NCI-H1436 treated with DMSO at 0.1 percent for 48 hours (cell line): ENCODE measurements at places on chromosomes 2 and 18.

DNA sequence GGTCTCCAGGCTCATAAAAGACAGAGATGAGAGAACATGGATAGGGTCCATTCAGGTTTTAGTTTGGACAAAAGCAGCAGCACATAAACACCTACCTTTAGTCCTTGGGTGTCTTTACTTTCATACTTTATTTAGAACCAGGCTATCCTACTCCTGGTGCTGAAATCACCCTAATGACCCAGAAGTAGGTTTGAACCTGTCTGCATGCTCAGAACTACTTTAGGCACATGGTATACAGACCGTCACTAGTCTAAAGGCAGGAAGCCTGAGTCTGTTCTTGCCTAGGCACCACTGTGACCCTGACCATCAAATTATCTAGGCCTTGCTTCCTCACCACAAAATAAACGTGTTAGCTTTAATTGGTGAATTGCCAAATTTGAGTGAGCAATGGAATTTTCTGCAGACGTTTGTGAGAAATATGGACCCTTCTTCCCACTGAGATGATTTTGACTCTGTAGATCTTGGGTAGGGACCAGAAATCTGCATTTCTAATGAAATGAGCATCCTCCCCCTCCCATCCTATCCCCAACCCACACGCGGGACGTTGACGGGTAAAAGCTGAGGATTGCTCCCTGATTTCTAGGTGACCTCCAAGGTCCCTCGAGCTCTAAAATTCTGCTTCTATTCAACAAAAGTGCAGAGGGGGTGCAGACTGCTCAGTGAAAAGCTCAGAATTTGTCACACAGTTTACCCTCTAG is 75.1 kb downstream of the PLEKHM3 start:
- DNase-seq, result no peak

DNA sequence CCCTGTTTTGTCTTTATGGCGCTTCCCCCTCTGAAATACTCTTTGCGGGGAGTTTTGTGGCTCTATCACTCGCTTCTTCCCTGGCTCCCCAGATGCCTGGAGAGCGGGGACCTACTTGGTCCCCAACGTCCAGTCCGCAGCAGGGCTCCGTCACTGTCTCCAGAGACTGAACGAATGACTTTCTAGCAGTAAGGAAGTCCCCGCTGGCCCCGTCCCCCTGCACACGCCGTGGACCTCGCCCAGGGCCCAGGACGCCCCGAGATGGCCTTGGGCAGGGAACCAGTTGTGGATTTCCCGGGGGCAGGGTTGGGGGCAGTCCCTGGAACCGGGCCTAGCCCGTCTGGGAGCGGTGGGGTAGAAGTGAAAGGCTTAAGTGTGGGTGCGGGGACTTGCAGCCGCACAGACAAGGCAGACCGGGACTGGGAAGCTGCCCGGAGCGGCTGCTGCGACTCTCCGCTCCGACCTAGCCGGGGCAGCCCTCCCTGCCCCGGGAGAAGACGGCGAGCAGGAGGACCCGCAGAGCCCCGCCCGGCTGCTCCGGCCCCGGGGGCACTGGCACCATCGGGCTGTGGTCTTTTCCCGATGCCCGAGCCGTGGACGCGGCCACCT is 821 bp upstream of the EPHA4 start:
- no peak for DNase-seq

- no peak for DNase-seq
Observed at GRCh38 chr2:126932529-126932928, 33.8 kb downstream of the TEX51 start.

DNA sequence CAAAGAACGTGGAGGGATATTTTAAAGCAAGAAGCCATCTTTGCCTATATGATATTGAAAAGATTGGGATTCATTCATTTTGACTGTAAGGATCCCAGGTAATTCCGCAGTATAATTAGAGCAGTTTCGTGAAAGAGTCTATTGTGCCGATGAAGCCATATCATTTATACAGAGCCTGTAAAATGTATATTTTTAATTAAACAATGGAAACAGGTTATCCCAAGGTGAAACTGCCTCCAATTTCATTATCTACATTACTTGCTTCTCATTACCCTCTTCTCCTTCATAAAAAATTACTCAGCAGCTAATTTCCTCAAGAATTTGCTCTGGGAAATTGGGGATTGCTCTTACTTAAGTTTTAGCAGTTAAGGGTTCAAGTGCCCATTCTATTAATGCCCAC is 444.1 kb downstream of the SOCS6 start:
- no peak for DNase-seq

DNA sequence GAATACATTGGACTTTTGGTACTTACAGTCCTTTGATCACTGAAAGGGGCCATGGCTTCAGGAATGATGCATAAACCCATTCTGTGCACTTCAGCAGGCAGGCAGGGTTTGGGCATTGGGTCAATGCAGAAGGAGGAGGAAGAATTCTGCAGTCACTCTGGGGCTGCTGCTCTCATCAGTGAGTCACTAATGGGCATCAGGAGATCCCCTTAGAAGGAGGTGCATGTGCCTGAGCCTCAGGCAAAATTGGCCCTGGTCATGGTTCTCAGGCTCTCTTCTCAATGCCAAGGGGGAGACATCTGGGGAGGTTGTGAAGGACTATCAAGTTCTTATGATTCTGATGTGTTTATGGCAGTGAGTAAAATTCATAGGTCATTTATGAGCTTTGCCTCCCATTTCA is 52.0 kb upstream of the TNP1 start:
- DNase-seq, result no peak

GRCh38 chr18:57819671-57820460 is 16.8 kb upstream of the ATP8B1 start:
- DNase-seq, result peak; percentile 60

- DNase-seq, result no peak
Observed at GRCh38 chr18:12766986-12767433, 64.2 kb downstream of the PSMG2 start.

- no peak for DNase-seq
Observed at GRCh38 chr2:122236152-122236874, 480.9 kb downstream of the TSN start.

DNA sequence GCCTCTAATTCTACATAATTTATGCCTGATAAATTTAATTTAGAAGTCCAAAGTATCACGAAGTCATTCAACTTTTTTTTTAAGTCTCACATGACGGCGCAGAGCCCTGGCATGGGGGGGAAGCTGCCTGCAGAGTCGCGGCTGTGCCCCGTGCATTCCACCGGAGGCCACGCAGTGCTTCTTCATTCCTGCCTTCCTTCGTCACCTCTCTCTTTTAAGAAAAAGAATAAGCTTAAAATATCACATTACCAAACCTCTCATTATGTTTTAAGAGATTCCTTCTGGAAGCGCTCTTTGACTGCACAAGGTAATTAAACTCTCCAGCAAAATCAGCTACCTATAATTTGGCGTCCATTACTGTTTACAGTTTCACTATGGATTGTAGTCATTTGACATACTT is 20.3 kb upstream of the KIDINS220 start:
- no peak for DNase-seq

GRCh38 chr2:88582030-88582429 is 45.2 kb downstream of the EIF2AK3 start:
- no peak for DNase-seq

- DNase-seq, result no peak
Observed at GRCh38 chr2:174020026-174020425, 54.9 kb upstream of the SP3 start.

DNA sequence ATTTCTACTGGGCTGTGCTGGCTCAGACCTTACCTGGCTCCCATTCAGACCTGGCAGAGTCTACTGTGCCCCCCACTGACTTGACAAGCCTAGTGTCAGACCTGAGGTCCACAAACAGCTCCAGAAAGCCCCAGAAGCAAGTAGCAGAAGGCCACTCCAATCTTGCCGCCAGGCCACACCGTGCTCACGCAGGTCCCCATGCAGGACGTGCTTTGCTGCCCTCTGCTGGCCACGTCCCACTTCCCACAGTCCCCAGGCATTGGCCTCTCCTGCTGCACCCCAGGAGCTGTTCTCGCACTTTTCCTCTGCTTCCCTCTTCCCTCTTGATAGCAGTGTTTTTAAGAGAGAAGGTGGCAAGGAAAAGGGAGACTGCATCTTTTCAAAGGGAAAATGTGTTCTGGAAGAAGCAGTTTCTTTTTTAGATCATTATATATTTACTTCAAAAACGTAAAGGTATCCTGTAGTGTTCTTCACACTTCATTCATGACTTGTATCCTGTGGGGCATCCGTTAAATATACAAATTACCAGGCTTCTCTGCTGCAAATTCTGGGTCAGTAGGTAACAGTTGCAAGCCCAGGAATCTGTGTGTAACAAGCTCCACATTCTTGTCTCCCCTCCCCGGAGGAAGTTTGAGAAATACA is 81.4 kb upstream of the PAPOLG start:
- no peak for DNase-seq

GRCh38 chr18:23583071-23583865 is 3.0 kb downstream of the NPC1 start:
- no peak for DNase-seq

- DNase-seq, result no peak
Observed at GRCh38 chr2:50949450-50950193, 82.3 kb downstream of the NRXN1 start.

DNA sequence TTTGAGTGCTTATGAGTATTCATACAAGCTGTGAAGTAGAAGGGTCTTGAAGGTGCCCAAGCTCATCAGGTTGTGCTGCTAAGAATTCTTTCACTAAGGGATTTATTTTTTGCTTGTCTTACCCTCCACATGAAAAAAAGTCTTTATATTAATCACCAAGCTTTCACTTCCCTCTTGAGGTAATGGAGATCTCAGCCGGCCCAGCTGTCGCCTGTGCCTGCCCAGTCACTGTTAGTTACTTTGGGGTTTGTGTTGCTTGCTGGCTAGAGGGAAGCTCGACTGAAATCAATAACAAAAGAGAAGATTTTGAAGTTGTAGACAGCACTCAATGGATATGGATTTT is 21.9 kb downstream of the MC2R start:
- no peak for DNase-seq

DNA sequence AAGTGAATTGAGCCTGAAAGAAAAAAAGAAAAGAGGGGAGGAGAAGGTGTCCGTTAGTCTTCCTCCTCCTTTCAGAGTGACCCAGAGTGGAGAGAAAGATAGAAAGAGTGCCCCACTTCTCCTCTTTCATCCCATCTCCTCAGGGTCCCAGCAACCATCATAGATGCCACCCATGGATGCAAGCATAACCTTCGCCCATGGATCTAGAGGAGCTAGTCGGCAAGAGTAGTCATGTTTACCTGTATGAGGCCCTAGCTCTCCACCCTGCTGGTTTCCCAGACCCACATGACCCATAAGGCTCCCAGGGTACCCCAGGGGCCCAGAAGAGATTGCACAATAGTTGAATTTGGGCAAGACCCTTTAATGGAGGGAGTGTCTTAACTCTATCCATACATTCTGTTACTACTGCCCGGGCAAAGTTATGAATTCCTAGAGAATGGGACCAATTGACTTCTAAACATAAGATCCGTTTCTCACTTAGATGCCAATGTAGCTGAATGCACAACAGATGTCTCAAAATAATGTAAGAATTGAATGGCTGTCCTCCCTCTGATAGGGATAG is 56.1 kb upstream of the CDCA7 start:
- no peak for DNase-seq

- DNase-seq, result no peak
Observed at GRCh38 chr2:235139956-235140800, 188.4 kb downstream of the SH3BP4 start.

DNA sequence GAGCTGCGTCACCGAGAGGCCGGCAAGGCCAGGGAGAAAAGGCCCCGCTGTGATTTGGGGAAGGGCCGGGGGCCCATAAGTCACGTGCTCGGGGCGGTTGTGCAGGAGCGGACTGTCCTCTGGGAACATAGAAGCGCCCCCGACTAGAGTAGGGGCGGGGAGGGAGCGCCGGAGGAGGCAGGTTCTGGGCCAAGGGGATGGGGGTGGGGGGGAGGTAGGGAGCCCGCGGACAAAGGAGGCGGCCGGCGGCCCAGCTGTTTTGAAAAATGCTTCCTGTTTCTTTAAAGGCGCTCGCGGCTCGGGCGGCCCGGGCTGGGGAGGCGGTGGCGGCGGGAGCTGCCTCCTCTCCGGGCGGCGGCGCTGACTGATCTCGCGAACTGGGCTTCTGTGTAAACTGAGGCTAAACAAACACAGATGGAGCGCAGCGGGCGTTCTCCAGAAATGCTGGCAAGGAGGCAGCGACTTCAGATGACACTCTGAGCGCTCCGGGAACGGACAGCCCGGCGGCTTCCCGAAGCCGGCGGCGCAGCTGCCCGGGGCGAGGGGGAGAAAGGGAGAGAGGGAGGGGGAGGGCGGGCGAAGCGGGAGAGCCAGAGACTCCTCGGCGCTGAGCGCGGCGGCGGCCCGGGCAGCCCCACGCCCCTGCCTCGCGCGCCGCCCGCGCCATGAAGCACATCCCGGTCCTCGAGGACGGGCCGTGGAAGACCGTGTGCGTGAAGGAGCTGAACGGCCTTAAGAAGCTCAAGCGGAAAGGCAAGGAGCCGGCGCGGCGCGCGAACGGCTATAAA is at the start of gene ATOH8:
Gene ATOH8 (plus strand): TSS at position 467 of the 788 bp plus-strand sequence. CDS start 199 bp downstream, at position 666.
- DNase-seq, result no peak

GRCh38 chr18:23311351-23312121 is 141.6 kb upstream of the RIOK3 start:
- DNase-seq, result no peak

GRCh38 chr2:28681158-28681571 is 70.5 kb upstream of the PPP1CB start:
- DNase-seq, result no peak

DNA sequence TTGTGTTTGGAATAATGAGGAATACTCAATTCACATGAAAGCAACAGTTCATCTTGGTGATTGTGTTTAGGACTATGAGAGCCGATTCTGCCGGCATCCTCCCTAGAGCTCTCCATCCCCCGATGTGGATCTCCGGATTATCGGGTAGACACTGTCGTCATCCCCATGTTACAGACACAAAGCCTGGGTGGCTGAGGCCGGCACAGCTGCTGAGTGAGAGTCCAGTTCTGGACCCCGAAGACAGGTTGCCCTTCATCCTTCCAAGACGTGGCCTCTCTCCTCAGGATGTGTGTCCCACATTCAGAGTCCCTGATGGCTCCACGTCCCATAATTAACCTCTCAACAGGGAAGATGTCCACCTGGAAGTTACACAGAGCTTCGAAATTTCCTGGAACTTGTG is 129.3 kb downstream of the HDAC4 start:
- DNase-seq, result no peak

GRCh38 chr2:129274038-129274415 is 705.4 kb upstream of the RAB6C start:
- DNase-seq, result no peak

DNA sequence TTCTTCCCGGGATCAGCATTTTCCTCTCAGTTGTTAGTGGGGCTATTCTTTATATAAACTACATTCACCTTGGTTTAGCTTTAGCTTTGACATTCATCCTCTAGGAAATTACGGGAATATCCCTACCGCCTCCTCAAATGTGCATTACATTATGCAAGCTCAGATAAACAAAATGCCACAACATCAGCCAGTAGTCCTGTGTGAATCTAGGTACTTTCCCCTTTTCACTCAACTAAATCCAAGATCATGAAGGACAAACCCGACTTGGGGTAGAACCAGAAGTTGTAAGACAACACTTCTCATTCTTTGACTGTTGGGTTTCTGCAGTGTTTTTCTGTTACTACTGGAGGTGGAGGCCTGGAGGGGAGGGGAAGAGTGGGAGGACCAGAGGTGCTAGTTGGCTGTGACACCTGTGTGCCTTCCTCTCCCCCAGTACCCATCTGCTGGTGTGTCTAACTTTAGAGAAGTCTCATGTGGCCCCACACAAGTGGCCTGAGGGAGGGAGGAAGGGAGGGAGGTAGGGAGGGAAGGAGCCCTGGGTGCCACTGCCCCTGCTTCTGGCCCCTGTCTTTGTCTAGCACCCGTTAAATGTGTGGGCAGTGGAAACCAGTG is 84.8 kb upstream of the BCL2L11 start:
- no peak for DNase-seq
